ENCODE measurements at places on chromosomes 11 and 22.
A peak's percentile ranks its signal among the peaks of the same experiment; 100 is the strongest.

DNA sequence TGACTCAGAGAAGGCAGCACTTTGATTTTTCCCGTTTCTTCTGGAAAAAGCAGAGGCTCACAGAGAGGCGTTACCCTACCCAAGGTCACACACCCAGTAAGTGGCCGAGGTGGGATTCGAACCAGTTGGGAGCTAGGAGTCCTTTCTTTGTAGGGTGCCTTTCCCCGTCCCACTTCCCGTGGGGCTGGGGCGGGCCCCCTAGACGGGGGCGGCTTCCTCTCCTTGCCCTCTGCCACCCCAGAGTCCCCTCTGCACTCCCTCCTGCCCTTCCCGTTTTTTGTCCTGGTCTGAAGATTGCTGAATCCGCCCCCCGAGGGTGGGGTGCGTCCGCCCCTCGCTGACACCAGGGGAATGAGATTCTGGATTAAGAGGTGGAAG lies 747 bp downstream of the TPCN2 start:
- DNase-seq: peak; percentile 18

GRCh38 chr11:67400251-67400941 lies 1.3 kb downstream of the PPP1CA start:
- no peak for DNase-seq

- peak; percentile 67 for DNase-seq
Measured at GRCh38 chr11:34331736-34332135, 26.1 kb downstream of the ABTB2 start.

DNA sequence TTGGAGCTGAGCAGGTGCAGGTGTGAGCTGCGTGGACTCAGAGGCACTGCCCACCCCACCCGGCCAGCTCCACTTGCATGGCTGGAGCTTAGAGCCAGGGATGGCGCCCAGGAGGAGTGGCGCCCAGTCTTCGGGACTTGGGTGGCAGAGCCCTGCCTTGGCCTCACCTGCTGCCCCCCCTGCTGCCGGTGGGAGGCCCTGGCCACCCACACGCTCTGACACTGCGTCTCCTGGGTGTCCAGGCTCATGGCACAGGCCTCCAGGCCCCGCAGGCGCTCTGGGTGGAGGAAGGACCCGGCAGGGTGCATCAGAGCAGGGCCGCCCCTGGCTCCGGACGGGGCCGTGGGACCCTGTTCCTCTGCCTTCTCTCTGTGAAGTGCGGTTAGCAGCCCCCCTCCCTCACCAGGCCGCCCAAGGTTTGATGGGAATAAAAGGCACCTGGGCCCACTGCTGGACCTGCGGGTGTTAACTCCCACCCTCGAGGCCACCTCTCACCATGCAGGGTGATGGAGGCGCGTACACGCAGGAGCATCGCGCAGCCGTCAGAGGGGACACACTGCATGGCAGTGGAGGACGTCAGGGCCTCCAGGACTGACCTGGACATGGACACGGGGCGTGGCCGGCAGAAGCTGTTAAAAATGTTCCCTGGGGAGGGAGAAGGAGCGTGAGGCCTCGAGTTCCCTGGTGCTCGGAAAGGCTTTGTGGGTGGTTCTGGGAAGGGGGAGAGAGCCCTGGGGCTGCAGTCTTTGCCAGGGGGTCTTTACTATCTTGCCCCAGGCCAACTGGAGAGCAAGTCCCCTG lies 11.8 kb downstream of the IL17REL start:
- DNase-seq: no peak

- DNase-seq: peak; percentile 75
Measured at GRCh38 chr11:17012712-17013547, 1.3 kb downstream of the PLEKHA7 start.

DNA sequence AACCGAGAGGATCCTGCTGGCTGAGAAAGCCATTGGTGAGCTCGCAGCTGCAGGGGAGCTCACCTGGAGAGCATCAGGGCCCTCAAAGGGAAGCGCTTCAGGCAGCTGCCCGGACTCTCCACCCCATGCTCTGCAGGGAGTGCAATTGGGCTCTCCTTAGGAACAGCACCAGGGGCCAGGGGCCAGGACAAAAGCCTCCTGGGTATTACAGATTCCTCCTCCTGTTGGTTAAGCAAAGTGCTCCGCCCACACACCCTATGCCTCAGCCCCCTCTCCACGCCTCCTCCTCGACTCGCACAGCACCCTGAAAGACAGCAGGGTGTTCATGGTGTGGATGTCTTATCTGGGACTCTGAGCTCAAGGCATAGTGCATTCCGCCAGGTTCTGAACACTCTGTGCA lies 139.9 kb downstream of the SHANK2 start:
- DNase-seq: no peak

GRCh38 chr22:42069801-42070516 lies 653 bp downstream of the NAGA start:
- DNase-seq: peak; percentile 28

DNA sequence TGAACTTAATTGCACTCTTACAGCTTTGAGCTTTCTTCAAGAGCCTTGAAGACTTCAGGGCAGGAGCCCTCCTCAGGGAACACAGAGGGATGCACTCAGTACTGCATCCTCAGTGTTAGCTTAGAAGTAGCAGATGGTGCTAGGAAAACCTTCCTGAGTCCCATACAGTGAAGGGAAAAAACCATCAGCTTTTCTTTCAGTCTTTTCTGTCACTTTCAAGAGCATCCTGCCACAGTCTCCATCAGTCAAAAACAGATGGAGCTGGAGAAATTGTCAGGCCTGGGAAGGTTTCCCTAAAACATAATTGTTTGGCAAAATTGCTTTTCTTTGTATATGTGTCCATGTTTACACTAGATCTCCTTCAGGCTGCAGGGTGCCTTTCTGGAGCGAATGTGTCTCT lies 384.1 kb downstream of the NELL1 start:
- DNase-seq: no peak
